ENCODE measurements at places on chromosomes 2 and 18. TPM values are rescaled to one million over a fixed set of nuclear protein-coding genes. Genes with fewer than 3 reads are reported as not detected.

GRCh38 chr2:2974982-2975381, 402.6 kb downstream of the EIPR1 start:
- no peak for DNase-seq

GRCh38 chr2:42108852-42109251, 60.3 kb upstream of the EML4 start:
- DNase-seq: no peak

DNA sequence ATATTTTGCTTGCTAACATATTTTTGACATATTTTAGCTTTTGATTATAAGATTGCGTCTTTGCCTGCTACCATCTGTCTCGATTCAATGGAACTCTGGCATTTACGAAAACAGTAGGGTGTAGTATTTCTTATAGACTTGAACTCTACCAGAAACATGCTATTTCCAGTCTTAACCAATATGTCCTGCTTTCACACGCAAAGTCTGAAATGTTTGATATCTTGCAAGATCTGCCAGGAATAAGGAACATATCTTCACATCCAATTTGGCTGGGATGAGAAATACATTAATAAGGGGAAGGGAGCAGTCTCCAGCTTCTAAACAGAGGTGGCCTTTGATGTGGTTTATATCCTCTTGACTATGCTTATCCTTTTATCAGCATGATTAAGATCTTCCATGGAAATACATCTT, 299.4 kb downstream of the ZNF521 start:
- DNase-seq: no peak

- no peak for DNase-seq
These were observed 234.6 kb upstream of the MYT1L start for GRCh38 chr2:2565671-2566070.

- DNase-seq: no peak
These were observed 224.9 kb downstream of the VAPA start for GRCh38 chr18:10138719-10139118.

DNA sequence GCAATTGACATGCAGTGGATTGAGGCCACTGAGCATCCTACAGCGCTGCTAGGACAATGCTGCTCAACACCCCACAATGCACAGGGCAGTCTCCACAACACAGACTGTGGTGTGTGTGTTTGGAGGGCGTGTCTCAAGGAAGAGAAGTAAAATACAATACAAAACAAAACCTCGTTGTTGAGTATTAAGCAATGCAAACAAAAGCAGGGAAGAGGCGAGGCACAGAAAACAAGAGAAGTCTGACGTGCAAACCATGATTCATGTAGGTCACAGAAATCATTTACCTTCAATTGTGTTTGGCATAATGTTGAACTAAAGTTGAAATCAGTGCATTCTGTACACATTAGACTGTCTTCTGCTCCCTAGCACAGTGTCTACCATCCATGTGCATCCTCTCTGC, 260.9 kb downstream of the PHLPP1 start:
- DNase-seq: no peak

DNA sequence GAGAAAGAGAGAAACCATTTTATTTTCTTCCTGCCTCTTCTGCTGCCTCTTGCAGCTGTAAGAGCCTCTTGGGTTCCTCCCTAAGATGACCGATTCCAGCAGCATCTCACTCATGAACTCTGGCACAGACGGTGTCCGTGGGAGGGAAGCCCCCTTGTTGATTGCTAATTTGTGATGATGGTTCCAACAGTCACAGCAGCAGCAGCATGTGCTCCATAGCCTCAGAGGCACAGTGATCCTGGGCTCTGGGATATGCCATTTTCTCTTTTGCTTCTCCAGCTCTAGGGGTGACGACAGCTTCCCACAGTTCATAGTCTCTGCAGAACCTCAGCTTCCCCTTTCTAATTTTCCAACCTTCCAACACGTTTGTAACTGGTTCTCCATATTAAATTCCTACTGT, 324.2 kb upstream of the HS6ST1 start:
- peak; percentile 9 for DNase-seq

HDLBP gene
- 190 TPM for total RNA-seq

SLC5A7 gene
- total RNA-seq: not detected

GRCh38 chr2:66813525-66813924, 378.6 kb downstream of the MEIS1 start:
- DNase-seq: no peak

DNA sequence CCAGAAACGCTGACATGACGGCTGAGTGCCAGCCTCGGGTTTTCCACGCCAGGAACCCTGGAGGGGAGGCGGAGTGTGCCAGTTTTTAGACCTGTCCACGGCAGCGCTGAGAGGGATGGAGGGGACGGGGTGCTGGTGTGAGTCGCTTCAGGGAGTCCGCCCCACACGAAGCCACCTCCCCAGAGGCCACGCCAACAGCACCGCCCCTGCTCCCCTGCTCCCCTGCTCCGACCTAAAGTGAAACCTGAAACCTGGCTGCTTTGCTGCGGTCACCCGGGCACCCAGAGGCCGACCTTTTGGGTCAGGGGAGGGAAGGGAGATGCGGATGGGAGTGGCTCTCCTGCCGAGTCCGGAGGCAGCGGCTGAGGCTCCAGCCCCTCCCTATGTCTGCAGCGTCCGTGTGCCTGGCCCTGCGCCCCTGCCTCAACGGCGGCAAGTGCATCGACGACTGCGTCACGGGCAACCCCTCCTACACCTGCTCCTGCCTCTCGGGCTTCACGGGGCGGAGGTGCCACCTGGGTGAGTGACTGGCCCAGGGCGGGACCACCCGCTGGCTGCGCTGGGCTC, 38.1 kb downstream of the SNED1 start:
- peak; percentile 88 for DNase-seq

GRCh38 chr2:33442528-33443079, 33.8 kb upstream of the RASGRP3 start:
- no peak for DNase-seq

GRCh38 chr2:216436383-216436782, 24.1 kb downstream of the SMARCAL1 start:
- DNase-seq: no peak

ELMOD3 gene
- 19.2 TPM for total RNA-seq

Measured in activated CD4-positive, alpha-beta memory T cell treated with anti-CD3 and anti-CD28 coated beads, Interleukin-2, amount 10 ng/mL, durations not matched to agents 7 days and 5 days (primary cell).